ENCODE measurements at places on chromosomes 2 and 18.

- DNase-seq = peak; percentile 44
These were observed 2.2 kb downstream of the TGIF1 start for GRCh38 chr18:3451989-3452749.

DNA sequence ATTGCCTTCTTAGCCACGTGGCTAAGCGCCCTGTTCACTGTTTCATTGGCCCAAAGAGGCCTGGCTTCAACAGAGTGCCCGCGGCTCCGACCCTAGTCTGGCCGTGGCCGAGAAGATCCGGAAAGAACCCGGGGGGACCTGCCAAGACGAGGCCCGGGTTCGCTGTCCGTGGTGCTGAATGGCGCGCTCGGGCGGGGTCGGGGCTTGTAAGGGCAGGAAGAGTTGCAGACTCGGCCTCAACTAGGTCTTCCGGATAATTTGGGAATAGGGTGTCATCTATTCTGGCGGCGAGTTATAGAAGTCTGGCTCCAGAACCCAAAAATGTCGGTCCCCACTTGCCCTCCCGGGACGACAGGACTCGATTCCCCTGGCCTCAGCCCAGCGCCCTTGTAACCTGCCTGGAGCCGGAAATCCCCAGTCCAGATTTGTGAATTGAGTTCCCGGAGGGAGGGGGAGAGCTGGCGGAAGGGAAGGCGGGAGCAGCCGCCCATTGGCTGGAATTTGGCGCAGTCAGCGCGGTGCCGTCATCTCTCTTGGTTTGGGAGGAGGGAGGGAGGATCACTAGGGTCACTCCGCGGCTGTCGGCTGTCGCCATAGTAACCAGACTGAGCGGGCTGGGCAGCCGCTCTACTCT, 3.5 kb downstream of the CDK5R2 start:
- DNase-seq = peak; percentile 97

- DNase-seq = no peak
These were observed 241.3 kb downstream of the PAX3 start for GRCh38 chr2:222057347-222058073.

DNA sequence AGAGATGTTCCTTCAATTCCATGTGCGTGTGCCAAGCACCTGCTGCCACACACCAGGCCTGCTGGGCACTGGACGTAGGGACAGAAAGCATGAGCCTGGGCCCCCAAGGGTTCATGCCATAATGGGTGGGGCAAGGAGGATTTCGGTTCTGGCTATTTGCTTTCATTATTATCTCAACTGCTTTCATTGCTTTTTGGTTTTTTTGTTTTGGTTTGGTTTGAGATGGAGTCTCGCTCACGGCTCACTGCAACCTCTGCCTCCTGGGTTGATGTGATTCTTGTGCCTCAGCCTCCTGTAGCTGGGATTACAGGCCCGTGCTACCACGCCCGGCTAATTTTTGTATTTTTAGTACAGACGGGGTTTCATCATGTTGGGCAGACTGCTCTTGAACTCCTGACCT, 57.2 kb downstream of the SF3B1 start:
- no peak for DNase-seq

DNA sequence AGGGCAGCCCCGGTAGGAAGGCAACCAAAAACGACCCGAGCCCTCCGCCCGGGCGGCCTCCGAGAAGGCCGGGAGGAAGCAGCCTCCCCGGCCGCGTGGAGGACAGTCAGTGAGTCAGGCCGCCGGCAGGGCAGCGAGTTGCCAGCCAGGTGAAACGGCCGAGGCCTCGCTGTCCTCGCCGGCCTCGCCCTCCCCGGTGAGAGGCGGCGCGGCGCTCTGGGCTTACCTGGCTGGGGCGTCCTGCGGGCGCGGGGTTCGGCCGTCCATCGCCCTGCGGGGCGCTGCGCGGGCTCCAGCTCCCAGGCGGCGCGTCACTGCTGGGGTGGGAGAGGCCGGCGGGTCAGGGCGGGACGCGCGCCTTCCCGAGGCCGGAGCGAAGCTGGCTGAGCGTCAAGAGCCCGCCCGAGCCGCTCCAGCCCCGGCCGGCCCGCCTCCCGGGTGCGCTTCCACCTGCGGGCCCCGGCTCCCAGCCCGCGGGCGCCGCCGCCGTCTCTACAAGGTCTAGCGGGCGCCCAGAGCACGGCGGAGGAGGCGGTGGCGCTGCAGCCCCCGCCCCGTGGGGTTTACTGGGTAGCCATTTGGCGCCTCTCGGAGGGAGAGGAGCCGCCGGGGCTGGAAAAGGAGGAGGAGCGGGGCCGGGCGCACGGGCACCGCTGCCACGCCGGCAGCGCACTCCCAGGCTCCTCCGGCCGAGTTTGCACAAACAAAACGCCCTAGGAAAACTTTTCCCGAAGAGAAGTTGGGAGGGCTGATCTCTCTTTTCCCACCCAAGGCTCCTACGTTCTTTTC, 499 bp downstream of the COBLL1 start:
- peak; percentile 76 for DNase-seq

DNA sequence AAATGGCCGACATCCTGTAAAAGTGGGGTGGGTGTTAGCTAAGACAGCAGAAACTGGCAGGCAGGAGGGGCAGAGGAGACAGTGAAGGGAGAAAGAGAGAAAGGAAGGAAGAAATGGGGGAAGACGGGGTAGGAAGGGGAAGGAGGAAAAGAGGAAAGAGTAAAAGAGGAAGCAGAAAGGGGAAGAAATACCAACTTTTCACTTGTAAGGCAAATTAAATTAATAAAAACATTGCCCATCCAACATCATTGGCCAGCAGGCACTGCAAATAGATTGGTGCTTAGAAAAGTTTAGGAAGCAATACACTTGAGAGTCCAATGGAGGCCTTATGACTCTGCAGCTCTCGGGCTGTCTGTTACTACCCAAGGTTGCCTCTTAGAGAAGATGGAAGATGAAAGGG, 116.7 kb downstream of the TNS1 start:
- no peak for DNase-seq

DNA sequence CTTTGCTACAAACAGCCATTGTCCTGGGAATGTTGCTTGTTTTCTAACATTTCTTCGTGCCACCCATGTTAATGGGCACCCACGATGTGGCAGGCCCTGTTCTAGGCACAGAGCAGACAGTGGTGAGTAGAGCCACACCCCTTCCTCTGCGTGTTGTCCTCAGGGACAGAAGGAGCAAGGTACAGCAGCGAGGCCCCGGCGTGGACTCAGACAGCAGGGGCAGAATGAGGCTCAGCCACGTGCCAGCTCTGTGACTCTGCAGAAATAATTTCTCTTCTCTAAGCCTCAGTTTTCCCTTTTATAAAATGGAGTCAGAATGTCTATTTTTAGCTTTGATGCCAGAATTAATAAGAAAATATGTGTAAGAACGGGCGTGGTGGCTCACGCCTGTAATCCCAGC, 401.7 kb downstream of the TSN start:
- DNase-seq = no peak
